ENCODE measurements at places on chromosomes 2 and 18.

GRCh38 chr2:239496700-239497099, 95.9 kb upstream of the HDAC4 start:
- ATAC-seq = no peak

GRCh38 chr2:206230060-206230762, 44.3 kb upstream of the ZDBF2 start:
- no peak for ATAC-seq

DNA sequence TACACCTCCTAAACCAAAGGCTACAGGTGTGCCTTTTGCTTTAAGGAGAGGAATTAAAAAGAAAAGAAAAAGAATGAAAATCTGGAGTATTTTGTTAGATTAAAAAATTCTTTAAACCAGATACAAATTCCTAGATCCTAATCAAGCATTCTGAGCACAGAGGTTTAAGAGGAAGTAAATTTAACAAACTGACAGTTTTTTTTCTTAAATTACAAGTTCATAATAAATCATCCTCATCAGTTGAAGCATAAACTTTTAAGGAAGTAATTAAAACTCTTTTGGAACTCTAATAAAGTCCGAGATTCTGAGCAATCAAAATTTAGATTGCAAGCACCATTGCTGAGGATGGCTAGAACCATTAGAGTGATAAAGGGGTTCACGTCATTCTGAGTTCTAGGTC, 75.1 kb downstream of the POLE4 start:
- no peak for ATAC-seq

DNA sequence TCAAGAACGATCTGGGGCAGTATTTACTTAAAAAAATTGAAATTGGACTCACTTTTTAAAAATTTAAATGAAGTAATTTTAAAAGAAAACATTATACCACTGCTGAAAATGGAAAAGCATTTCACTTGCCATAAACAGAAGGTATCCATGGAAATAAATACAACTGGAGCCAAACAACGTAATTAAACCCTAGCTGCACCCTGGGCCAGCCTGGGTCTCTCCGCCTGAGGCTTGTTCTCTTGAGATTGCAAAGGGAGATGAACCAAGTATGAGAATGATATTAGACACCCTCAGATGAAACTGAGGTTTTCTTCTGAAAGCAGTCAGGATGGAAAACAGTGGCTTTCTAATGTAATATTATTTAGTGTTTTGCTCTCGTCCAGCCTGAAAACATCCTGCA, 264.4 kb downstream of the KCNE4 start:
- no peak for ATAC-seq

GRCh38 chr2:70959271-70959761, 19.1 kb upstream of the ANKRD53 start:
- ATAC-seq = no peak

DNA sequence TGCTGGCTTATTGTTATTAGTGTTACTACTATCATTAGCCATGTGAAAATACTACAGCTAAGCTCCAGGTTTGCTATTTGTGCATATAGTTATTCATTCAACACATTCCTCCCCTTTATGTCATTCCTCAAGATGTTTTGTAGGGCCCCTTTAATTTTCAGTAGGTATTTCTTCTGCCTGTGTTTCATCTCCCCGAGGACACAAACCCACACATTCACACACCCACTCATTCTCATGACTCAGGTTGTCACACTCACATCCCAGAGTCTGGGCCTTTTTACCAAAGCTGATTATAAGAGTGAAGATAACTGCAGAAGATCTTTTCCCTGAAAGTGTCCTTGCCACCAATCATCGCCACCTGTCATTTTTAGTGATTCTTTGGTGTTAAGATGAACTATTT, 68.6 kb upstream of the SPOPL start:
- no peak for ATAC-seq

DNA sequence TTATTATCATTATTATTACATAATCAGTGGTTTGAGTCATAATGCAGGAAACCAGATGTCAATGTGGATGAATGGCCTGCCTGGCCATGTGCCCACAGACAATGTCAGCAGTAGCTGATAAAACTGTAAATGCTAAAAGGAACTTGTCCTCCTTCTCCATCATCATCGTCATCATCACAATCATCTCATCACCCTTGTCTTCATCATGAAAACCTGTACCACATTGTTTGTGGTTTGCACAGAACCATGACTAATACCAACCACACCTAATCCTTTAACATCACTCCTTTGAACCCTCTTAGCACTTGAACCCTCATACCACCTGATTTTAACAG, 96.0 kb downstream of the HNMT start:
- no peak for ATAC-seq

DNA sequence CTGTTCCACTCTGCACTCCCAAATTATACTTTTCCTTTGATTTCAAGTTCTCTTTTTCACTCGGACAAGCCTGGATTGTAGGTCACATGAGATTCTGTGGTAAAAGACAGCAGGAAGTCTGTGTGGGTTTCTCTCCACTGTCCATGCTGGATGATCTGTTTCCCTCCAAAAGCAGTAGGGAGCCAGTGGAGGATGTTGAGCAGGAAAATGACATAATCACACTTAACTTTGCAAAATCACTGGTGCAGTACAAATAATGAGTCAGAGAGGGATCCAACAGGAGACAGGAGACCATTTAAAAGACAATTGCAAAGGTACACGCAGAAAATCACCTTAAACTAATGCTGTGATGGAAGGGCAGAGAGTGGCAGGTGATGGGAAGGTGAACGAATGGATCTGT, 301.3 kb downstream of the ZNF407 start:
- ATAC-seq = no peak
